ENCODE measurements at places on chromosomes 5 and 9.

DNA sequence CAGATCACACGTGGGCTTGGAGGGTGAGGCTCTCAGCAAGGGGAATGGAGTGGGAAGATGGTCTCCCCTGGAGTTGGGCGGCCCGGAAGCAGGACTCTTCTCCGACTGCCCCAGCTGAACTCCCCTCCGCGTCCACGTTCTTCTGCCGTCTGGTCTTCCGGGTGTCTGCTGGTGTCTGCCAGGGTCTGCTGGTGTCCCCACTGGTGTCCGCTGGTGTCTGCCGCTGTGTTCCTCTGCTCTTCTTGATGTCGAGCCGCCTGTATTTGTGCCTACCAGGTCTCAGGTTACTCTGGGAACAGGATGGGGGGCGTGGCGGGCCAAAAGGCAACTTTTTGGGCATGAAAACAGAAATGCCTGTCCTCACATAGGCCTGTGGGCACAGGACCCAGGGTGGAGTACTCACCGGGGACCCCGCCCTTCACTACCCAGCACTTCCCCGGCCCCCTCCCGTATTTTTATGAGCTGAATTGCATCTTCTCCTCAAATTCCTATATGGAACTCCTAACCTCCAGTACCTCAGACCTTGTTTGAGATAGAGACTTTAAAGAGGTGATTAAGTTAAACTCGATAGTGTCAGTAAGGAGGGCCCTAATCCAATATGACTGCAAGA, 675.4 kb downstream of the SEMA5A start:
- no peak for DNase-seq

DNA sequence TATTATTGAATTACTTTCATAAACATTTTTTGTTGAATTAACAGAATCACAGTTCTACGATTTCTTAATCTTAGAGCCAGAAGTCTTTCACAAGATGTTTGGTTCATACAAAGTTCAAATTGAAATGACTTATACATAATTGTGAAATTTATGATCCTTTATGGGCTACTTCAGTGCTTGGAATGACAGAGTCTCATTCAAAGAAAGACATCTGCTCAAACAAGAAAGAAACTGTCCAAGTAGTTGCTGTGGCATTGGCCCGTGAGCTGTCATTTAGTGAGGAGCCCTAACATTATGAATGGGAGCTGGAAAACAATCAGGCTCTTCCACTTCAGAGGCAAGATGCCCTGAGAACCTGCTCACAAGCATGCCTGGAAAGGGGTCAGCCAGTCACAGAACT, 63.4 kb downstream of the AUH start:
- no peak for DNase-seq

GRCh38 chr5:2112173-2113025, 229.7 kb upstream of the IRX4 start:
- no peak for DNase-seq

DNA sequence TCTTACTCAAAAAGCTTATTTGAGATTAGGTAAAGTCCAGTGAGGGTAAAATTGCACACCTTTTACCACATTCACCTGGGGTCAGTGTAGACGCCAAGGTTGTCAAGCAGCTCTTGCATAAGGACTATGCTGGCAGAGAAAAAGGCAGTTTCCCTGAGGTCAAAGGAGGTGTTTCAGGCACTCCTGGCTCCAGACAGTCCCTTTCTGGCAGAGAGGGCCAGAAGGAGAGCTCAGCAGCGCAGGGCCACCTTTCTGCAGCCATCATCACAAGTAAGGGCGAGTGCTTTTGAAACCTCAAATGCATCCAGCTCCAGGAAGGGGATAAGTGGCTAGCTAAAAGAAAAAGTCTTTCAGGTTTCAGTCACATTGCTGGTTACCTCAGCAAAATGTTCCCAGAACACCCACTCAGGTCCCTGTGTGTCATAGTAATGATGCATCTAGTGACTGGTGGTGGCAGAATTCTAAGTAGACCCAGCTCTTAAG, 16.7 kb upstream of the IL13 start:
- no peak for DNase-seq

DNA sequence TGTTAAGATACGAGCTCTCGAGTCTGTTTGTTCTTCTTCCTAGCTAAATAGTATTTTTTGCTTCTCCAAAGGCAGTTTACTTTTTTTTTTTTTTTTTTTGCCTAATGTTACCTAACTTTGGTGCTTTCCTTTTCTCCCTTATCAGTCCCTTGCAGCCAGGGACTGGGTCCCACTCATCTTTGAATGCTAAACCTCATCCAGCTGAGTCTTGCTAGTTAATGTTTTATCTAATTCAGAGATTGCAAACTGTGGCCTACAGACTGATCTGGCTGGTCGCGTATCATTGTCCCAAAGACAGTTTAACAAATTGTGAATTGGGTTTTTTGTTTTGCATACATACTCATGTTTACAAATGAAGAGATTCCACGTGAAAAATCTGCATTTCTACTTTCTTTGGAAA, 95.7 kb upstream of the EFNA5 start:
- no peak for DNase-seq

DNA sequence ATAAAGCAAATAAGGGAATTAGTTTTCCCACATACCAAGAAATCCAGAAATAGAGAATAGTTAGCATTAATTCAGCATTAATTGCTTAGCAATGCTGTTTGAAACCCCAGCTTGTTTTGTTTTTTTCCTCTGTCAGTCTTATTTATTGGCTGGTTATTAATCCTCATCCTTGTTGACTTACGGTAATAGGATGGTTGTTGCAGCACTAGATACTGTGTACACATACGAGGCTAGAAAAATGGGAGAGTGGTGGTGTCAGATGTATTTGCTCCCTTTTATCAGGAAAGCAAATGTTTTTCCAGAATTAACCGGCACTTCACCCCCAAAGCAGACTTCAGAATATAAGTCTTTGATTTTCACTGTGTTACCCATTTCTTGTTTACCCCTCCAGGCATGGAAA, 60.4 kb downstream of the ERBIN start:
- no peak for DNase-seq

DNA sequence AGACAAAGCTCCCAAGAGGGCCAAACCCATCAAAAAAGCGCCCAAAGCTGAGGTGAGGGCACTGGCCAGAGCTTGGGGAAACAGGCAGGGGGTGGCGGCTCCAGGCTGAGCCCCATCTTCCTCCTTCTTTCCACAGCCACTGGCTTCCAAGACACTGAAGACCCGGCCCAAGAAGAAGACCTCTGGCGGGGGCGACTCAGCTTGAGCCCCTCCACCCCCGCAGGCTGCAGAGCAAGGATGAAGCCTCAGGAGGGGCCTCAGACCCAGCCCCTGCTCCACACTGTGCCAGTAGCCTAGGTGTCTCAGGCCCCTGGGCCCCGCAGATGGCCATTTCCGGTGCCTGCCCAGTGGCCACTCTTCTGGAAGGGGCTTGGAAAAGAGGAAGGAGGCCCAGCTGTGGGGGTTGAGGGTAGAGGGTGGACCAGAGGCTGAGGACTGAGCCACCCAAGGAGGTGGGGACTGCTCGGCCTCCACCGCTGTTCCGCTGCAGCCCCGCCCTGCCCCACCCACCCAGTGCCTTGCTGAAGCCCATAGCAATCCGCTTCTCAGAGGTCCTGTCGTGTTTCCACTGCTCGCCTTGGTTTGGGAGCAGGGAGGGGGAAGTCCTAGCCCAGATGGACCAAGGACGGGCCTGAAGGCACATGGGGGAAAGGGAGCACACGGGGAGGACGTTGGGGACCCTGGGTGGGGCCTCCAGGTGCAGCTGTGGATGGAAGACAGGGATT, 6.9 kb downstream of the REEP2 start:
- no peak for DNase-seq

DNA sequence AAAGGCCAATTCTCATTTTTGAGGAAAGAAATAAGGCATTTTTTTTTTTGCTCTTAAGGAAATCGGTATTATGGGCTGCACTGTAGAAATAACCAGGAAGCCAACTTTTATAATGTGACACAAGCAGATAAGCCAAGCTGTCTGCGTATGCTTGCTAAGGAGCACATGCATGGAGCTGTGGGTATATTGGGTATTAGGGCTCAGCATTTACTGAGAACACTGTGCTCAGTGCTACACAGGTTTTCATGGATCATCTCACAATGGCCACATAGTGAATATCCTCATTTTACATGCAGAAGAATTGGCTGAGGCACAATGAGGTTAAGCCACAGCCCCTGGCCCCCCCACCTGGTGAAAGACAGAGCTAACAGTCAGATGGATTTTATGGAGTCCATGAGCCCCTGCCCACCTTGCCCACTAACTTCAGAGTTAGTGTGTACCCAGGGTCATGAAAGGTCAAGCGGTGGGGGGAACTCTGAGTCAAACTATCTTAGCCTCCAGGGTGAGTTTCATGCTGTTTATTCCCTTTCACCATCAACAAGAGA, 204.8 kb downstream of the SPATA31A6 start:
- DNase-seq: no peak

DNA sequence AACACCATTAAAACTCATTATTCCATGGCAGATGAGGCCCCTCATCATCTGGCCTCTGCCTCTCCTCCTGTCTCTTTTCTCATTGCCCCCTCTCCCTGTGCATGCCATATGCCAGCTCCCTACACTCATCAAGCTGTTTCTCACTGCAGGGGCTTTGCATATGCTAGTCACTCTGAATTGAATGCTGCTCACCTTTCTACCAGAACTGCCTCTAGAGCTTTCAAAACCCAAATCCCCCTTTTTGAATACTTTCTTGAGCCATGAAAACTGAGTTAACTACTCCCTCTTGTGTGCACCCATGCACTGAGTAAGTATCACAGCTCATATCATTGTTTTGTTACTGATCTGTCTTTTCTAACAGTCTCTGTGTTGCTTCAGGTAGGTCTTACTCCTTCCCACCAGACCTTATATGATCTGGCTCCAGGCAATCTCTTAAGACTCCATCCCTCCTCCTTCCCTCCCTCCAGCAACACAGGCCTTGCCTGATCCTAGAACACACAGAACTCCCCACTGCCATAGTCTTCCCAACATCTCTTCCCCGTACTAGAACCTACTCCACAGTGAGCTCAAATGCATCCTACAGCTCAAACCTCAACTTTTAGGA, 60.5 kb downstream of the ASTN2 start:
- DNase-seq: no peak

GRCh38 chr9:135889564-135890189, 17.7 kb downstream of the CAMSAP1 start:
- no peak for DNase-seq

DNA sequence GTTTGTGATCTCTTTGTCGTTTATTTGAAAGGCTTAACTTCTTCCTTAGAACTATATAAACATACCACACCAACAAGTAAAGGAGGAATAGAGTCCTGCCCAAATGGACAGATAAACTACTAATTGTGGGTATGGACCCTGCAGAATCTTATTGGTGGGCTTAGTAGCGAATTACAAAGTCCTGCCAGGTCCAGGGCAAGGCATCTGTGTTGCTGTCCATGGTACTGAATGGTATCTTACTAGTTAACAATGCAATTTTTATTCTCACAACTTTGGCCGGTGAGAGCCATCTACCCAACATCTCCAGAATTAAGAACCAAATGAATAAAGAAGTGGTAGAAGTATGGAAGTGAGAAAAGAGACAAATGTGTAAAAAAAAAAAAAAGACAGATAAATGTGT, 1782.4 kb upstream of the WWC1 start:
- DNase-seq: no peak

DNA sequence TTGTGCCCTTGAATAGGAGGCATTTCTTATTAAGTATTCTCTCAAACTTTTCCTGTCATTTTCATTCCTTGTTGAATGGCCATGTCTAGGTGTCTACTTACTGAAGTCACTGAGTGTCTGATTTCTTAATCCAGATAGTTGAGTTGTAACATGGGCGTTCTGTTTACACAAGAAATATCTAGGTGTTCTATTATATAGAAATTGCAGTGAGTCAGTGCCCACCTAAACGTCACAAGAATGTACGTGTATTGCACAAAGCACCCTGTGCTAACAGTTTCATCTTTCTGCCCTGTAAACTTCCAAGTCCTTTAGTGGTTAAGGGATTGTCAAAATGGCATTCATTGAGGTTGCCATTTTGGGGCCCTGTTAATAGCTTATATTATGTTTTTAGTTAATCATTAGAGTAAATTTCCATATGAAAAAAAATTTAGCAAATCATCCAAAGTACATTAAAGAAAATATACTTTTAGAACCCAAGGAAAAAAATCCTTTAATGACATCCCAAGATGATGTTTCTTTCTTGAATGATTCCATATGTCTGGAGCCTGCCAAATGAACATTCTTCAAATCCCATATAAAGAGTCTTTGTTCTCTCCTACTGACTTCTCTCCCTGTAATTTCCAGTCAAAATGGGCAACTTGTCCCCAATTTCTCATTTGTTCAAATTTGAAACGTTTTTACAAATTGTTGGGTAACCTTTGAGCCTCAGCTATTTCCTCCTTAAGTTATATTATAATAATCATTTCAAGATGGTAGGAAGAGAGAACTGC, 114.2 kb downstream of the GOLPH3 start:
- DNase-seq: no peak

GRCh38 chr9:69949396-69949795, 94.3 kb upstream of the MAMDC2 start:
- DNase-seq: no peak

DNA sequence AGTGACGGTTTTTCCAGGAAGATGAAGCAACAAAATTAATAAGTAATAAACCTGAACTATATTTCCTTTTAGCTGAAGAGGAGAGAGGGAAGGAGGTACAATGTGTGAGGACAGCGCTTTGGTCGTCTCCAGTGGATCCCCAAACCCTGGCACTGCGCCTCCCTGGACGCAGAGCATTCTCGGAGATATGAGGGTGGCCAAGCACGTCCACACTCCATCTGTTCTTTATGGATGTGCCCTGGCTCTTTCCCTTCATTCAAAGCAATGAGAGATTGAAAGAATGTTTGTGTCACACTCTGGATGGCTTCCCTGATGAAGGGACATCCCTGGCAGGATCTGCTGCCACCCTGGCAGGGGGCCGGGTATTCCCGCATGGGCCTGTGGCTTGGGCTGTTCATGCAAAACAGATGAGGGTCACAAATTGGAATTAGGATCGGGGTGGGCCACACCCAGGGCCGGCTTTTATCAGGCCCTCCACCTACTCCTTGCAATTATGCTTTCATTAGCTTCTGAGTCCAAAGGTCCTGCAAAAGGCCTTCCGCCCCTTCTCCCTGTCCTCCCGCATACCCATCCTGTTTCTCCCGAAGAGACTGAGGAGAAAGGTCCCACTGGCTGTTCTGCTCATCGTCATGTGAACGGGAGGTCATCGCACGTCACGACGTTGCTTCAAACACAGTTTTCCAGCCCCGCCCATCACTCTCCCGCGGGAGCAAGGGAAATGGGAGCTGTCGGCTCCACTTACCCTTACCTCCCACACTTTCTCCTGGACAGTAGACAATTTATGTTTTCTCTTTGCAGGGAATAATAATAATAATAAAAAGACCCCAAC, 286.1 kb upstream of the IRX4 start:
- DNase-seq: no peak

GRCh38 chr9:70013598-70014196, 30.0 kb upstream of the MAMDC2 start:
- DNase-seq: no peak

DNA sequence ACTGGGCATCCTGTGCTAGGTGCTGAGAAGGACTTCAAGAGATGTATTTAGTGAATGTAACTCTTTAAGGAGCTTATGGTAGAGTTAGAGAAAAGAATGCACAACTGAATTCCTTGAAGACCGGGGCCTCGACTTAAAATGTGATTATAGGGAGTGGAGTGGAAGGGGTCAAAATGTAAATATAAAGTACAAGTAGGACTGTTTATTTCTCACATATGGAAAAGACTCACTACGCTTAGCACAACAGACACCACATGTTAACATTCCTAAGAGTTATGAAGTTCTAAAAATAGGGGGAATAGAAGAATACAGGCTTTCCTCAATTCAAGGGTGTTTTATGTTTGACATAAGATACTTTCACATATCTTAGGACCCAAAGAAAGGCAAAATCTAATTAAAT, 117.8 kb upstream of the OSMR start:
- no peak for DNase-seq

Data from stimulated activated CD8-positive, alpha-beta memory T cell treated with anti-CD3 and anti-CD28 coated beads, Interleukin-2, amount 100 ng/mL, for 1 hour (primary cell).